ENCODE measurements at places on chromosomes 6 and 20.

GRCh38 chr6:46453741-46454316, 37.4 kb downstream of the RCAN2 start:
- ATAC-seq = no peak

GRCh38 chr6:30712441-30712945, 4.6 kb downstream of the MDC1 start:
- ATAC-seq = no peak

DNA sequence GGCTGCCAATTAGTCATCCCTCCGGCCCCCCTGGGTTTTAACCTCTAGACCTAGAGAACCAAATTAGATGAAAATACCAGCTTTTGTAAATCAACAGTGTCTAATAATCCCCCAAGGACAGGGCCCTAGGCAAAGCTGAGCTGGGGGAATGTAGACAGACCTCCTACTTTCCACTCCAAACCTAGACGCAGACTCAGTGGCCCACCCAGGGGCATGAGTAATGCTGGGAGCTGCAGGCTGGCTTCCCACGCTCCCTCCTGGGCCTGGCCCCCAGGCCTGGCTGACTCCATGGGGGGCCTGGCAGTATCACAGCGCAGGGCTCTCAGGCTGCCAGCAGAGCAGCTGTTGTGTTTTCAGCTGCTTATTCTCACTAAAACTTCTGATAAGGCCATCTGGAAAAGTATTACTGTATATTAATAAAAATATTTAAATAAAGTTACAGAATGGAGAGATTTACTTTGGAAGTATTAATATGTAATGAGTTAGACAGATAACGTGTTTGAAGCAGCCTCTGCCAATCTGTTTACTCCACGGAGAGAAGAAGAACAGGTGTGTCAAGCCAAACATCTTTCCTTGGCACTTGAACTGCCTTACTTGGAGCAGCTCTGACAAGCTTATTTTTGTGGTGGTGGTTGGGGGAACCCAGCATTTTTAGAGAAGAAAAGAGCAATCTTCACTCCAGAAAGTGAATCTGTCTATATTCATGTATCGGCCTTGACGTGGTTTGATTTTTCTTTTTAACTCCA, 144.0 kb upstream of the AGPAT4 start:
- ATAC-seq = peak; percentile 46

- no peak for ATAC-seq
Measured at GRCh38 chr6:158024566-158025297, 43.1 kb downstream of the SYNJ2 start.

DNA sequence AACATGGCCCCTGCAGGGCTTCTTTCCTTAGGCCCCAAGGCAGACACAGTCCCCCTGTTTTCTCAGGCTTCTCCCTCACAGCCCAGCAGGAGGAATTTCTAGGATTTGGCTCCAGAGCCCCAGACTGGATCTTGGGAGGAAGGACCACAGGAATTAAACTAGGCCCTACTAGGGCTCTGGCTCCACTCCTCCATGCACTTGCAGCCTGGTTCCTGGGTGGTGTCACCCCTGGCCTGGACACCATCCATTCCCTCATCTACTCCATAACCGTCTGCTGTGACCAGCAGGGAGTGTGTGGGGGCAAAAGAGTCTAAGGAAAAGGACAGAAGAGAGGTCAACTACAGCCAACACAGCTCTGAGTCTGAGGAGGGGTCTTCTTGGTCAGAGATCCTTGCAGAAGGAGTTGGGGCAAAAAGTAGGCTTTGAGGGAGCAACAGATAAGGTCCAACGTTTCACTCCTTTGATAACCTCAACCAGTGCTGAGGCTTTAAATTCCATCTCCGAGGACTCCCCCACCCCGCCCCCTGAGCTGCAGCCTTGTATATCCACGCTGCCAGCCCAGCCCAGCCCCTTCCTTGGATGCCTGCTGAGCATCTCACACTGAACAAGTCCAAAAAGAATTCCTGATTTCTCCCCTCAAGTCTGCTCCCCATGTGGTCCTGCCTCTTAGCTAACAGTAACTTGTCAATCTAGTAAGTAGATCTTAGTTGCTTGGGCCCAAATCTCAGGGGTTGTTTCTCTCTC, 27.9 kb upstream of the SPDEF start:
- ATAC-seq = no peak

- ATAC-seq = no peak
Measured at GRCh38 chr6:139556532-139556931, 182.1 kb upstream of the CITED2 start.

DNA sequence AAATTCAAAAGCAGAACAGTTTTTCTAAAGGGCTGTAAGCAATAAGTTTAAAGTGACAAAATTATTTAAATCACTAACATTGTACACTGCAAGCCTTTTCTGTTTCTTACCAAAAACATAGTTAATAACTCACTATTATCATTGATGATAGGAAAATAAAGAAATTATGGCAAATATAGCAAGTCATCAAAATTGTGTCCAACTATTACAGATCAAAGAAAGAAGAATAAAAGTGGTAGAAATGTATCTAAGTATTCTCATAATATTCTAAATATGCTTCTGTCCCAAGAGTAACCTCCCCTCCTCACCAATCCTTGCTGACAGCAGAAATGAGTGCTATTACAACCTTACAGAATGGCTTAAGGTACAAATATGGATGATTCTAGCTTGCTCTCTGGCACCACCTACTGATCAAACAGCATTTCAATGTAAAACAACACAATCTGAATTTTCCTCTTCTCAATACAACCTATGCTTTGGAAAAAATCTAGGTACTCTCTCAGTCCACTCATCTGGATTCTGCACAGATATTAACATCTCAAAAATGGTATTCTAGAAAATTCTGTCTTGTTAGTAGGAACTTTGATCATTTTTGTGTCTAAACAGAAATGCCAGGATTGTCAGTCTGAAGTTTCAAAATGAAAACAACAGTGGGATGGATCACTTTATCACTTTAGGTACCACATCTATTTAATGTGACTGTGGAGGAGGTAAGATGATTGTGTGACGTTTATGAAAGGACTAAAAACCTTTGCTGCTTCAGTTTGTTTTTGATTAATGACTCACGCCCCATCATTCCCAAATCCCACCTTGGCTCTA, 40.9 kb downstream of the ZFP64 start:
- peak; percentile 76 for ATAC-seq

GRCh38 chr6:130908188-130908587, 81.0 kb downstream of the SMLR1 start:
- ATAC-seq = no peak

GRCh38 chr6:47780510-47781356, 1.1 kb upstream of the OPN5 start:
- ATAC-seq = peak; percentile 94

DNA sequence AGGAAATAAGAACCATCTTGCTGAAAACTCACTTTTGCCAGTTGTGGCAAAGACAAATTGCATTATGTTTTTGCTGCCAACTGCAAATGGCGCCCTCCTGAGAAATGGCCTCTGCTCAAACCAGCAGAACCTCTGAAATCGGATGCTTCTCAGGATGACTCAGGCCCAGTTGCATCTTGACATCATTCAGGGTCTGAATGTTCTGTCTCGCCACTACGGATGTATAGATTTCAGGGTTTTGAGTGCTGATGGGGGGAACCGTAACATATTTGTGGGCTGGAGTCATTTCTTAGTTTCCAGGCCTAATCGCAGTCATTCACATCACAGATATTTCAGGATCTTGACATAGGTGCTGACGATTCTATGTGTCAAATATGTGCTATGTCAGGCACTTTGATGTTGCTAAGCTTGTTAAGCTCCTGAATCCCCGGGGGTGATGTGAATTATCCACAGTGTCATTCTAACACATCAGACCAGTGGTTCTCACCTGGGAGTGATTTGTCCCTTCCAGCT, 207.1 kb downstream of the NFATC2 start:
- ATAC-seq = peak; percentile 95

DNA sequence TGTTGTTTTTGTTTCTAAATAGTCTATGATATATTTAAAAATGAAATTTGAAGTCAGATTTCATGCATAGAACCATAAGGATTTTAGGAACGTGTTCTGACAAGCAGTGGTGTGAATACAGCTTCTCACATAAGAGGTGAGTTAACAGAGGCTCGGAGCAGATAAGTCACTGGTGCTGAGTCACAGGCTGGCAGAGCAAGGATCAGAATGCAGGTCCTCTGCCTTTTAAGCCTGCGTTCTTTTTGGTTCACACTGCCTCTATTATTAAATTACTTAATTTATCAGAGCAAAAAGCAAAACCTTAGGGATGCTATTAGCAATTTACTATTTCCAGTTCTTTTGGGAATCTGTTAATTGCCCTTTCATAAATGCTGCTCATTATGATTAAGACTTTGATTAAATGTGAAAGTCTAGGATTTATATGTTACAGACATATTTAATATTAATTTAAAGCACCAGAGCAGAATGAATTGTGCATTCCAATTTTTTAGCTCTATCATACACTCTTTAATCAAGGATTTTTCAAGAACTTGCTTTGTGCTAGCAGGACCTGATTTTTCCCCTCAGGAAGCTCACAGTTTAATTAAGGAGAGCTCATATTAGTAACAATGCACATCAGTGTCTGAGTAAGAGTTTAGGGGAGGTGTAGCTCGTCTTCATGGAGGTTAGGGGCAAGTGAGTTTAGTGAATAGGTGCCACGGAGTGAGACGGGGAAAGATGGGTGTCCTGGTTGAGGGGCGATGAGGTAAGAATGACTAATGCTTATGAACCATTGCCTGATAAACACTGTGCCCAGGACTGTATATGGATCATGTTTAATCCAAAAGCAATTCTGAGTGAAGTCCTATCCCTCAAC, 212.7 kb upstream of the AGPAT4 start:
- ATAC-seq = peak; percentile 97

DNA sequence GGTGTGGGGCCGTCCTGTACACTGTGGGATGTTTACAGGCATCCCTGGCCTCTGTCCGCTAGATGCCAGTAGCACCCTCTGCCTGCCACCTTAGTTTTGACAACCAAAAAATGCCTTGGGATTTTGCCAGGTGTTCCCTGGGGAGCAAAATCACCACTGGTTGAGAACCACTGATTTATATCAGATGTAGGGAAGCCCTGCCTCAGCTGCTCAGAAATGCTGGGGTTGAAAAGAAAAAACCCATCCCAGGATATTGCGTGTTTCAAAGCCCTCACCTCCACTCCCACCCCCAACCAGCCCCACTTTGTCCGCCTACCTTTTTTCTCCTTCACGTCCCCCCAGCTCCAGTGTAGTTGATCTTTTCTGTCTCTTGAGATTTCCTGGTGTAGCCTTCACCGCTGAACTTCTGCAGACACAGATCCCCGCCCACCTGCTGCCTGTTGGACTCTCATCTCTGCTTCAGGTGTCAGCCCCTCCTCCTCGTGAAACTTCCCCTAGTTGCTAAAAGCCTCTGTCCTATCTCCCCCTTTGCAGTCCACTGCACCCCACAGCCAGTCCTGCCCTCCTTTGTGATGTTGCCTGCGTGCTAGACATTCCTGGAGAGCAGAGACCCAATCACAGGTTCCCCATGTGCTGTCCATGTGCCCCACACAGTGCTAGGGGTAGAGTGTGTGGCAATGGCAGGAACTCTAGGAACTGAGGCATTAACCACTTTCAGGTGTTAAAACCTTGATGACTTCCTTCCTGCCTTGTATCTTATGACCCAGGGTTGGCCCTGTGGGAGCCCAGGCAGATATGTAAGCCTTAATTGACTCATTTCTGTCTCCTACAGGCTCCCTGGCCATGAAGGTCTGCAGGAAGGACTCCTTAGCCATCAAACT, 98.9 kb downstream of the TBC1D7 start:
- no peak for ATAC-seq

Measured in SK-N-SH treated with all-trans-retinoic acid at 6 μM for 48 hours (cell line).